ENCODE measurements at places on chromosomes 1 and 21. TPM values are rescaled to one million over a fixed set of nuclear protein-coding genes. Genes with fewer than 3 reads are reported as not detected.

PPIH gene
- total RNA-seq: 43.1 TPM

L1TD1 gene
- total RNA-seq: 0.35 TPM

SLC1A7 gene
- total RNA-seq: 16.0 TPM

EGLN1 gene
- total RNA-seq: 27.5 TPM

GRCh38 chr1:55235722-55236121, 20.6 kb upstream of the USP24 start:
- DNase-seq: no peak

- no peak for DNase-seq
Measured at GRCh38 chr1:96845464-96845863, 123.9 kb downstream of the PTBP2 start.

DNA sequence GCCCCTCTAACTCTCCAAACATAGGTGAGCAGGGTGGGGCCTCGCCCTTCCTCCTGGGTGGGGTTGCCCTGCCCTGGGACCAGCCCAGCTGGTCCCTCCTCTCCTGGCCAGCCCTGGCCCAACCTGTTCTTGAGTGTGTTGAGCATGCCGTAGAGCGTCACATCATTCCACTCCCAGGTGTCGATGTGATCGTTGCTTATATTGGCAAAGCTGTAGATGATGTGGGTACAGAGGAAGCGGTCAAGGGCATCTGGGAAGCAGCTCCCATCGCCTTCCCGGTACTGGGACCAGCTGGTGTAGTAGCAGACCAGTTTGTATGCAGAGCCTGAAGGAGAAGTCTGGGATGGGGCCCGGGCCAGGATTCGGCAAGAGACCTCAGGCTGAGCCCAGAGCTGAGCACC, 1.4 kb downstream of the CHI3L1 start:
- DNase-seq: no peak
